ENCODE measurements at places on chromosomes 4 and X.

GRCh38 chr4:88146891-88147290 lies 11.5 kb downstream of the ABCG2 start:
- DNase-seq = no peak

DNA sequence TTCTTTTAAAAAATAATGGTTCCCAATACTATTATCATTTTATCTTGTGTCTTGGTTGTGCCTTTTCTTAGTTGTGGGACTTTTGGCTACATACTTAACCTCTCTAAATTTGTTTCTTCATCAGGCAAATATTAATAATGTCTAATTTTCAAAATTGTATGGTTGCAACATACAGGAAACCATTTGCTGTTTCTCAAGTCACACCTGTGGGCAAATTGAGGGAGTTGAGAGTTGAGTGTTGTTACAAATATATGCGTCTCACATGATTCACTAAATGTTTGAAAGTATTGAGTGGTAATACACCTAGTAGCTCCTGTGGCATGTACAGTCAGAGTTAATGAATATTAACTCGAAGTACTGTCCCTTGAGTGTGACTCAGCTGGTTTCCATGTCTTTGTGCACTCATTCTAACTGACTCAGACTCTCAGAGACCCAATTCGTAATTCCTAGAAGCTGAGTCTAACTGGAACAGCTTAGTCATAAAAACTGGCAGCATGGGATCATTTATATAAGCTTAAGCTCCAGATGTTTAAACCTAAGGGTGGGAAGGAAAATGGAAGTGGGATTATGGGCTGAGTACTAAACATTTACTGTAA lies 802.4 kb downstream of the TRIML1 start:
- DNase-seq = no peak

- no peak for DNase-seq
Observed at GRCh38 chr4:180766944-180767729, 1476.1 kb upstream of the TENM3 start.

DNA sequence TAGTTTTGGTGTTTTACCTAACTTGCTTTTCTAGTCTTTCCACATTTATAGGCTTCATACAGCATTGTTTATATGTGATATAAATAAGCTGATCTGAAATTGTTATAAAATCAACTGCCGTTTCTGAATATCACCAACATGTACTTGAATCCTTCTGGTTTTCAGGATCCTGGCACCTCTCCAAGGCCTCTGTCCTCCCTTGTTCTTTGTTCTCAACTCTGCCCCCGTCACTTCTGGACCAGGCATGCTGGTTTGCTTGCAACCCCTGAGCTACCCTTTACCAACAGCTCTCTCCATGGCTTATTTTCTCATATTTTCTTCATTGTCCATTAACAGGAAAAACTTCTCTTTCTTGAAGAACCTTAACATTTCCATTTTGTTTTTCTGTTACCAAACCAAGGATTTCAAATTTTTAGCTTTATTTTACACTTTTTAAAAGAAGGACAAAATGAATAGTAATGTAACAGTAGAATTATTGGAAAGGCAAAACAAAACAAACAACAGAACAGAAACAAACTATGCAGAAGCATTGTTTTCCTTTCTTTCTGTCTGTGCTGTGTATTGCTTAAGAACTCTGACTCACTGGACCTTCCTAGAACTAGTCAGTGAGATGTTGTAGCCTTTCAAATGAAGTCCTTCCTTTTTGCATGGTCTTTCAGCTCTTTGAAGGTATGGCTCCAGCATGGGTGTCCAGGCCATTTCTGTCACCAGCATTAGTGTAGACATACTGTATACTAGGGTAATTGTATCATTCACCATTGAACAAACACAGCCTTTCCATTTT lies 44.8 kb downstream of the BANK1 start:
- DNase-seq = no peak

DNA sequence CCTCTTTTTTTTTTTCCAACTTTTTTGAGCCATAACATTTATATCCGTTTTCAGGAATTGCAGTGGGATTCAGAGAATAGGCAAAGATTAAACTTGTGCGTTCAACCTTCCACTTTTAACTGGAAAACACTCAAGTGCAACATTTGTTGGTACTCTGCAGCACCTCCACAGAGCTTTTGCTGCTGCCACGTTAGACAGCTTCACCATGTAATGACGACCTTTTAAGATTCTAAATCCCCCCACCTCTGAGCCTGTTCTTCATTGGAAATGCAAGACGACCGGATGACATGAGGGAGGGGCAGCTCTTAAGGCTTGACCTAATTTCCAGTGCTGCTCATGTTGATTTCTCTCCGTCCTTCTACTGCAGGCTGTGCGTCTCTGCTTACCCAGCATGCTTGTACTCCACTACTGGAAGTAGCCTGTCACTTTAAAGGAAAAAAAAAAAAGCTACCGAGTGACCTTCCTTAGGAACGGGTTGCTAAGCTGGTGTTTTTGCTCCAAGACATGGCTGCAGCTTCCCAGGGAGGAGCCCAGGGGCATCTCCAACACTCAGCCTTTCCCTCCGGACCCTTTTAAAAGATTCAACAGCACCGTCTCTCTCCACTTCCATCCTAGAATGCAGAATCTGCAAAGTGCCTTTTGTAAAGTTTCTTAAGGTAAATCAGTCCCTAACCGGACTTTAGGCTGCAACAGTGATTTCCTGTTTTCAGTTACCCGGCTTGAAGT lies at the start of gene CC2D2A:
CC2D2A (plus strand) TSS at position 481 of the 726 bp plus-strand sequence. CDS start 6,051 bp downstream, outside the sequence.
- DNase-seq = no peak

GRCh38 chr4:113584407-113585150 lies 177.0 kb downstream of the CAMK2D start:
- no peak for DNase-seq

All from stimulated activated CD4-positive, alpha-beta T cell treated with anti-CD3 and anti-CD28 coated beads, Interleukin-1b, Interleukin-23, amount 100 ng/mL, for 1 hour (primary cell).